CD4-positive, alpha-beta T cell treated with Interleukin-2 at 100 ng/mL for 4 hours (primary cell): ENCODE measurements at places on chromosomes 4 and X.

- no peak for DNase-seq
These were observed 127.4 kb downstream of the FAM53A start for GRCh38 chr4:1556541-1557220.

DNA sequence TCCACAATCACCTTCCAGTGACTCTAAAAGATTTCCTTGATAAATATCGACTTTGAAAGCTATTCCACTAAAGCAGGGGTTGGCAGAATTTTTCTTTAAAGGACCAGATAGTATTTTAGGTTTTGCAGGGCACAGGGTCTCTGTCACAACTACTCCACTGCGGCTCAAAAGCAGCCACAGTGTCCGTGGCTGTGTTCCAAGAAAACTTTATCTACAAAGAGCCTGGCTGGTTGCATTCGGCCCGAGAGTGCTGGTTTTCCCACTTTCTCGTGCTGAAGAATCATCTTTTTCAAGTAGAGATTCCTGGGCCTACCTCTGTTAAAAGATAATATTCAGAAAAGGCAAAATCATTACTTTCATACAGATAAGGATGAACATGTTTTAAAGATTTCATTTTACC, 55.6 kb downstream of the TSPAN7 start:
- DNase-seq: no peak

GRCh38 chrX:38868941-38869401, 67.7 kb downstream of the MID1IP1 start:
- DNase-seq: no peak

DNA sequence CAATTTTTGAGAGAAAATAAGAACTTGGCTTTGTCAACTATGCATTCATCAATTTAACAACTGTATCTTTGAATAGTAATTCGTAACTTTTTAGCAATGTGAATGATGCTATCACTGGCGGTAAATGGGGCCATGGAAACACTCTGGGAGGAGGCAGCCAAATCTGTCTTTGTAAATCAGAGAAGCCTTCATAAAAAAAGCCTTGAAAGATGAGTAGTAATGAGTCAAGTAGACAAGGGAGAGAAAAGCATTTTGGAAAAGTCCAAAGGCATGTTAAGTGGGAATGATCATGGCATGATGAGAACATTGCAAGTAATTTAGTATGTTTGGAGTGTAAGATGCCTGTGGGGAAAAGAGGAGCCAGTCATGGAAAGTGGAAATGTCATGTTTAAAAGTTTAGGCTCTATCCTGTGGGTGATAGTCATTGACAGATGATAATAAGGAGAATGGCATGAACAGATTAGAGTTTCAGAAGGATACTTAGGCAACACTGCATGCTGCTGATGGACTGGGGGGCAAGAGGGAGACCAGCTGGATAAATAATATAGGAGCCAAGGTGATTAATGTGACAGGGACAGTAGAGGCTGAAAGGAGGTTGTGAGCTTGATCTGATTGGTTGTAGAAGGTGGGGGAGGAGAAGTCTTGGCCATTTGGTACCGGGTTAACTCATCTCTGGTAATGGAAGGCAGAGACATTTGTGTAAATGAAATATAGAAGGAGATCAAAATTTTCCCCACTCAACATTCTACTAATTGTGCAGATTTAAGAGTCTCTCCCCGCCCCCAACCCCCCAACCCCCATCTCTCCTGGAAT, 16.3 kb downstream of the SPRY1 start:
- no peak for DNase-seq

DNA sequence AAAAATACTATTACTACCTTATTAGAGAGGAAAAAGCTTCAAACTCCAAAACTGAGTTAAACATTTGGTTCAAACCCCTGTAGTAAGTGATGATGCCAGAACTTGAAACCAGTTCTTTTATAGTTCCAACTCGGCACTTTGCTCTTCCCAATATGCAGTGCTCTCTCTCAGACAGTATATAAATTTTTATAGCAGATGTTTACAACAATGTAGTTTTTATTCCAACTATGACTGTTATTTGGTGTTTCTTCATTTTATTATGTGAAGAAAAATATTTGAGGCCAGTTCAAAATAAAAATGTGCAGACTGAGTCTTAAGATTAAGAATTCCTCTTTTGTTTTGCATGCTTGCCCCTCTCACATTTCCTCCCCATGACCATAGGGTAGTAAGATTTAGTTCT, 2.9 kb upstream of the PPP4R3C start:
- no peak for DNase-seq

DNA sequence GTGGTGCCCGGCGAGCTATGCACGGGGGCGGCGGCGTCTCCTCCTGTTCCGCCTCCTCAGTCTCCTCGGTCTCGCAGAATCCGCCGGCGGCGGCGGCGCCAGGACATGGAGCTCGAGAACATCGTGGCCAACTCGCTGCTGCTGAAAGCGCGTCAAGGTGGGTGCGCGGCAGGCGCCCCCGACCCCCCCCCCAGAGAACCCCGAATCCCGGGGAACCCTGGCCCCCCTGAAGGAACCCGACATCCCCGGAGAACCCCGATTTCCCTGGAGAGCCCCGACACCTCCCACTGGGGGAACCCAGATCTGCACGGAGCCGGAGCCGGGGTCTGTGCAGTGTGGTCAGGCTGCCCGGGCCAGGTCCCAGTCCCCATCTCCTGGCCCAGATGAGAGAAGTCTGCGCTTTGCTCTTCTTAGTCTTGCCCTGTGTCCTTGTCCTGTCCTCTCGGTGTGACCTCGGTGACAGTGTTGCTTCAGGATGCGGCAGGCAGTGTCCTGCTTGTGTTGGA, 648 bp downstream of the GRK4 start:
- DNase-seq: peak; percentile 42

DNA sequence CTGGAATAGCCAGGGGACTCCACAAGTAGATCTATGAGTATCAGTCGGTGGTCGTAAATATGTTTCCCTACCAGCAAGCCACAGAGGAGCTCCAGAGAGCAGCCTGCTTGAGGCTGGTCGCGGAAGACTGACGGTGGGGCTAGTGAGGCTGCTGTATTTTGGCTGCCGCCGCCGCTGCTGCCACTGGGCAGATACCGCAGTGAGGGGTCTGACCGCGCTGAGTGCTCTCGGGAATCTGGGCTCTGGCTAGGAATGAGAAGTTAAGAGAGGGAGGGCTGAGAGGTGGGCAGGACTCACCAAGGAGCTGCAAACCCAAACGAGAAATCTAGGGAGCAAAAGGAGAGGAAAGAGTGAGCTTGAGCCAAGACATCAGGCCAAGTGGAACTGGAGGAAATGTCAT, at the start of gene EXOC1L:
Gene EXOC1L, plus strand, starts transcription at position 157 of the 400 bp plus-strand sequence. Its CDS starts 237 bp downstream, at position 394.
- no peak for DNase-seq

GRCh38 chr4:78742300-78742699, 33.9 kb upstream of the BMP2K start:
- no peak for DNase-seq

DNA sequence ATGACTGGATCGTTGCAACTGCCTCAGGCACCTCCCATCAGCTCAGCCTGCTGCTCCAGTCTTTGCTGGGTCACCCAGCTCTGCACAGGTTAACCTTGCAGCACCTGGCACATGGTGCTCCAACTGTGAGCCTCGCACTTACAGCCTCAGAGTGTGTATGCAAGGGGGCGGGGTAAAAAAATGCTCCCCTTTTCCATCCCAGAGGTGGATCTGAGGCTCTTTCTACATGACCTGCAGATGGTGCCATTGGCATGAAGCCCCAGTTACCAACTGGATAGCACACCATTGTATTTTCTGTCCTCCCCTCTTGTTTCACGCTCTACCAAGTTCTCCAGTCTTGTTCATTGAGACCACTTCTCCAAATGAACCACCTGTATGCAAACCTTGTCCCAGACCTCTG, 46.2 kb upstream of the TRPC3 start:
- DNase-seq: no peak
